CD4-positive, alpha-beta T cell treated with Interleukin-15 for 1 hour (primary cell): ENCODE measurements at places on chromosomes 4 and X.

DNA sequence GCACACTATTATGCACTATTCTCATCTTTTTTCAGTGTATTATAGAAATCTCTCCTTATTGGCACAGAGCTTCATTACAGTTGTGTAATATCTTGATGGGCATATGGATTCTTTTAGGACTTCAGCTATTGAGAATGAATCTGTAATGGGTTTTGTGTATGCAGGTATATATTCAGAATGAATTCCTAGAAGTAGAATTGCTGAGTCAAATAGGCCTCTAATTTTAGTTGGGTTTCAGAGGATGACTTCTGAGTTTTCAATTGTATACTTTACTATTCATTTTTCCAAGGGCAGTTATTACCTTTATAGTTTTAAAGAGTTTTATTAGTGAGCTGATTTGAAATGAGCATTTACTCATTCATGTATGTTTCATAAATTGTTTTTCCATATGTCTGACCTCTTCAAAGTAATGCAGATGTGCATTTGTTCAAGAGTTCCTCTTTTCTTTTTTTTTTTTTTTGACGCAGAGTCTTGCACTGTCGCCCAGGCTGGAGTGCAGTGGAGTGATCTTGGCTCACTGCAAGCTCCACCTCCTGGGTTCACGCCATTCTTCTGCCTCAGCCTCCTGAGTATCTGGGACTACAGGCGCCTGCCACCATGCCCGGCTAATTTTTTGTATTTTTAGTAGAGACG lies 19.5 kb downstream of the CASP6 start:
- DNase-seq, result no peak

DNA sequence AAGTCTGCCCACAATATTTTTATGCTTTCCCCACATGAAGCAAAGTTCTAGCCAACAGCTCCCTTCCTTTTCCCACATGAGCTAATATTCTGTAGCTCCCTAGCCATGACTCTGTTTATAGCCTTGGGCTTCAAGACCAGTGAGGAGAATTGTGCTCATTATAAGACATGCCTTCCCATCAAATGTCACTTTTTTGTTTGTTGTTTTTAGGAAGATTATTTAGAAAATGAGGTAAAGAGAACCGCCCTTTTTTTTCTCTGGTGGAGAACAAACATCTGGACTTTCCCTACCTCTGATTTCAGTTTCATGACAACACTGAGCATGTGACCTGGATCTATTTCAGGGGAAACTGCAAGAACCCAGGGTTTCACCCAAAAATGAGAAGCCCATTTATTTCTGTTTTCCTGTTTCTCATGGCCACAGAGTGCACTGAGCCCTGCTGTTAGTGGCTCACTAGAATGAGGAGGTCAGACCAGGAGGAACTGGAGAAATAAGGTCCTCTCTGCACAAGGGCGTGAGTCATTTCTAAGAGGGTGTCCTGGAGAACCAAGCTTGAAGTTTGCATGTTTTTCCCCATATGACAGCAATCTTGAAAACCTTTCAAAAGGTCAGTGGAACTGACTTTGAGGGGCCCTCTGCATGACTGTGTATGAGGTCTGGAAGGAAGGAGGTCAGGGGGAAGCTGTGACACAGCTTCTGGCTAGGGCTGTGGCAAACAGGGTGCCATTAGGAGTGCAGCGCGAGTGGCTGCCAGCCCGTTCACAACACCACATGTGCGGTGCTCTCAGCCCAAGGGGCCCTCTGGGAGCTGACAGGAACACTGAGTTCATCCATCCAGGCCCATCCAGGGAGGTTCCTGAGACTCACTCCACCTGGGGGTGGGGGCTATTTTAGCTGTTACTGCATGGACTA lies 55.2 kb downstream of the CHST7 start:
- DNase-seq, result peak; percentile 71

- no peak for DNase-seq
Observed at GRCh38 chr4:55549888-55550287, 3.2 kb upstream of the CLOCK start.

- DNase-seq, result no peak
Observed at GRCh38 chr4:21002976-21003375, 302.7 kb downstream of the PACRGL start.

GRCh38 chr4:147830987-147831386 lies 99.1 kb downstream of the ARHGAP10 start:
- DNase-seq, result no peak

DNA sequence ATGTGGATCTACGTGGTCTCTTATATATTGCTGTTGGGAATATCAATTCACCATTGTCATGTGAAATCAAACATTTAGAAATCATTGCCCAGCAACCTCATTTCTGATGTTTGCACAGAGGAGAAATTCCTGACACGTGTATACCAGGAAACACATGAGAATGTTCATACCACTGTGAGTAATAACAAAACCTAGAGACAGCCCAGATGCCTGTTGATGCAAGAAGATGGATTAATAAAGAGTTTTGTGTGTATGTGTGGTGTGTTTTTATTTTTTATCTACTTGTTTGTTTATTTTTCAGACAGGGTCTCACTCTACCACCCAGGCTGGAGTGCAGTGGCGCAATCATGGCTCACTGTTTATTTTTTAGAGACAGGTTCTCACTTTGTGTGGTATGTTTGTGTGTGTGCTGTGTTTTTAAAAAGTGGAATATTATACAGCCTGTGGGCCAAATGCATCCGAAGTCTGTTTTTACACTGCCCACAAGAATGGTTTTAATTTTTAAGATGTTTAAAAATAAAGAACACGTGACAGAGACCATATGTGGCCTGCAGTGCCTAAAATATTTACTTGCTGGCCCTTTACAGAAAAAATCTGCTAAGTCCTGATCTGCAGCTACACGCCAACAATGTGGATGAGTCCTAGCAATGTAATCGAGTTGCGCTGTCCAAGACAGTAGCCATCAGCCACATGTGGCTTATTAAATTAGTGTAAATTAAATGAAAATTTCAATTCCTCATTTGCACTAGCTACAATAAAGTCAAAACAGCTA lies 39.2 kb downstream of the TXLNG start:
- DNase-seq, result no peak

DNA sequence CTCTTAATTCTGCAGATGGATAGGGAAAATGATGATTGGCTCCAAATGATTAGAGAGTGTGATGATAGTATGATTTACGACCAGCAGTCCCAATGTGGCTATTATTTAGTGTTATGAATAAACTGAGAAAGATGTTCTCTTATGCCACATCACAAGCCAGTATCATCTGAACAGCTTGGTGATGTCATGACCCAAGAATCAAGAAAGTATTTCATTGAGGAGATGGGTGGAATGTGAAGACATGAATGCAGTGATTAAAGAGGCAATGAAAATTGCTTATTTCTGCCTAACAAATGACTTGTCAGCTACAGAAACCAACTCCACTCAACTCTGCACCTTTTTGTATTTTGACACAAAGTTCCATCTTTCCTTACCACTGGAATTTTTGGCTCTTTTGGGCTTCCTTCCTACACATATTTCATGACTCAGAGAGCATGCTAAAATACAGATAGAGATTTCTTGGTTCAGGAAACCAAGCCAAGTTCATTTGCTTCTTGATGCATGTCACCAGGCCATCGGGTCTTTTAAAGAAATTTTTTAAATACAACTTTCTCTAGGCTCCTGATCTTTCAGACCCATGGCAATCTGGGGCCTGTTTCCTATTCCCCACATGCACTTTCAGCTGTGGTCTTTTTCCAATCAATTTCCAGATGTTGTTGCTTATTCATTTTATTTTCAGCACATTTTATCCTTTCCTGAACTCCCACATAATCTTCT lies 174.2 kb downstream of the HHIP start:
- DNase-seq, result no peak

GRCh38 chr4:140255927-140256326 lies 101.9 kb upstream of the MAML3 start:
- DNase-seq, result no peak

GRCh38 chrX:71998836-71999509 lies 88.3 kb downstream of the NHSL2 start:
- DNase-seq, result no peak

- DNase-seq, result no peak
Observed at GRCh38 chr4:180197471-180197870, 2045.7 kb upstream of the TENM3 start.

DNA sequence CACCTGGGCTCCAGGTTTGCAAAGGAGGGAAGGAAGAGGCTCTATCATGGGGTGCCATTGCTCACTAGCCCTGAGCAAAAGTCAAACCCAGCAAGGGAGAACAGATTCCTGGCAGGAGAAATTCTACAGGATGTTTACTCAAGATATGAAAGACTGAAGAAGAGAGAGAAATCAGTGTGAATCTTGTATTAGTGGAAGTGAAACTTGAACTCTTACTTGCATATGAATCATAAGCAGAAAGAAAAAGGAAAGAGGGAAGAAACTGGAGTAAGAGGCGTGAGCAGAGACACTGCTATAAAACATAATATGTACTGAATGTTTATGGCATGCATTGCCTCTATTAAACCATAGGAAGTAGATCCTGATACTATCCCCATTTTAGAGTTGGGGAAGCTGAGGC lies 60.9 kb downstream of the C4orf46 start:
- DNase-seq, result no peak
